ENCODE measurements at places on chromosomes 13 and 19.
A peak's percentile ranks its signal among the peaks of the same experiment; 100 is the strongest.

- DNase-seq, result no peak
These were observed 11.5 kb downstream of the MPND start for GRCh38 chr19:4354897-4355296.

DNA sequence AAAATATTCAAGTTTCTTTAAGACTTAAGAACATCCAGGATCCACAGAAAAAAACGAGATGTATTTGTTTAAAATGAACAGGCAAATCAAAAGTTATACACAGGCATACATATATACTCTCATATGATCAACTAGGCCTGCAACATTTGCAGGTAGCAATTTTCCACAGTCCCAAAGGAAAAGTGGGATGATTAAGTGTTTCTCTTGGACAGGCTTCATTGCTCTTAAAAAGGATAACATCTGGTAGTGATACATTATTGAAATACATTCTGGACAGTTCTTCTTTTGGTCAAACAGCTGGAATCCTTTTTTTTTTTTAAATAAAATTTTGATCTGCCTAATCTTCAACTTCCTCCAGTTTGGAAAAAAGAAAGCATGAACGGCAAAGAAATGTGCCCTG, 114.8 kb upstream of the TDRD3 start:
- DNase-seq, result no peak

DNA sequence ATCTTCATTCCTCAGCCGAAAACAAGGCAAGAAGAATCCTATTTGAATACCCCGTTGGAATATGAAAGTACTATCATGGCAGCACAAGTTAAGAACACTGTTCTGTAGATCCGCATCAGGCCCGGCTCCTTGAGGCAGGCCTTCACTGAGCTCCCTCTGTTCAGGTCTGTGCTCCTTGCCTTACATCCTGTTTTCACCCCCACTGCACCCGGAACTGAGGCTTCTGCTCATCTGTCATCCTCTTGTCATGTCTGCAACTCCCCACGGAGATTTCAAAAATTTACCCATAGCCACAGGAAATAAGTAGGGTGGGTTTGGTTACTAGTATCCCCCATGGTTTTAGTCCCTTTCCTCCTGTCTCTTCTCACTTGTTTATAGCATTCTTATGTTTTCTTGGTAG, 861.9 kb downstream of the GPC5 start:
- no peak for DNase-seq

GRCh38 chr13:44197791-44198770, 175.5 kb upstream of the SERP2 start:
- DNase-seq, result peak; percentile 61

- no peak for DNase-seq
These were observed 81.7 kb upstream of the ABCC4 start for GRCh38 chr13:95382916-95383315.

GRCh38 chr19:50486823-50487515, 10.3 kb upstream of the GARIN5A start:
- DNase-seq, result peak; percentile 77

GRCh38 chr19:50465986-50466705, 10.2 kb upstream of the EMC10 start:
- DNase-seq, result no peak

- DNase-seq, result no peak
These were observed 18.2 kb downstream of the SIN3B start for GRCh38 chr19:16847430-16847829.

GRCh38 chr19:14544977-14545715, 15.8 kb downstream of the TECR start:
- no peak for DNase-seq

DNA sequence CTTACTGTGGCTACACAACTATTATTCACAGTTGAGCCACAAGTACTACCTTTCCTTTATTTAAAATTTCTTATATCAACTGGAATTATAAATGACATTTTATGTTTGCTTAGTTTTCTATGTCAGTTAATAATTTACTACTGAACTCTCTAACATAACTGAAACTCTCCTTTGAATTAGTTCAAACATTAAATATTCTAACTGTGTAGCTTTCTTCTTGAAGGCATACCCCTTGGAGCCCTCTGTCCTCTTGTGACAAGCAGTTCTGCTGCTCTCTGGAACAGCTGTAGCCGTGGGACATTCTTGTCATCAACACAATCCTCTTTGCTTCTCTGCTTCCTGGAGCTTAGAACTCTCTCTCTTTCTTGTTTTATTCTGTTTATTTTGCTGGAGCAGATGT, 244.8 kb downstream of the NHLRC3 start:
- DNase-seq, result no peak

DNA sequence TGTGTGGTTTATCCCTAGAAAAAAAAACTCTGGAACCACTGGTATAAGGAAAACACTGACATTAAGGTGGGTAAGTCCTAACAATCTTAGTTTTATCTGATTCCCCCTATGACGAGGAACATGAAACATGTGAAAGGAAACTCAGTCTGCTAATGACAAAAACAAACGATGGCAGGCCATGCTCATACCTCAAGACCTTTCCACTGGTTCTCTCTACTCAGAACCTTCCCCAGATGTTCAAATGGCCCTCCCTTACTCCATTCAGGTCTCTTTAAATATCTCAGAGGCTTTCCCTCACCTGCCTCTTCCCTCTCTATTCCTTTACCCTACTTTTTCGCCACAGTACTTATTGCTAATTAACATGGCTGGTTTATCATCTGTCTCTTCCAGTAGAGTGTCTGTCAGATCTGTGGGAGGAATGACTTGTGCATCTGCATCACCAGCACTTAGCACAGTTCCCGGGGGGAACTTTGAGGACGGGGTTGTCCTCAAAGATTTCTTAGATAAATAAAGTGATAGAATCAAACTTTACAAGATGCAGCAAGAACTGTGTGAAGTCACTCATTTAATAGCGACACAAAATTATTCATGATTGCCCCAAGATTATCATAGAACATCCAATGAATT, 1.5 kb downstream of the TUBGCP3 start:
- DNase-seq, result no peak

DNA sequence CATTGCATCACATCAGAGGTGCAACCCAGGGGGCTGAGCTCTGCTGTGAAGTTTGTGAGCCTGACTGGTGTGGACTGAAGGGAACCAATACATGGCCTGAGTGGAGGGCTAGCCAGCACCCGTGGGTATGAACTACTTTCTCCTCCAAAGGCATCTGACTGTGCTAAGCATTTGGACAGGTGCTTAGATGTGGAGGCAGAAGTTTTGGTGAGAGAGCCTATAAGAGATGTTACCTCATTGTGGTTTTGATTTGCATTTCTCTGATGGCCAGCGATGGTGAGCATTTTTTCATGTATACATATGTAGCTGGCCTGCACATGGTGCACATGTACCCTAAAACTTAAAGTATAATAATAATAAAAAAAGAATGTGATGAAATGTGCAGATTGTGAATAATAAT, 46.9 kb downstream of the TEX29 start:
- no peak for DNase-seq

GRCh38 chr19:51668216-51668615, 21.6 kb upstream of the SIGLEC14 start:
- no peak for DNase-seq

- DNase-seq, result no peak
These were observed 44.3 kb downstream of the RAP2A start for GRCh38 chr13:97478247-97478646.

- DNase-seq, result no peak
These were observed 13.6 kb downstream of the HNRNPM start for GRCh38 chr19:8458380-8458779.

DNA sequence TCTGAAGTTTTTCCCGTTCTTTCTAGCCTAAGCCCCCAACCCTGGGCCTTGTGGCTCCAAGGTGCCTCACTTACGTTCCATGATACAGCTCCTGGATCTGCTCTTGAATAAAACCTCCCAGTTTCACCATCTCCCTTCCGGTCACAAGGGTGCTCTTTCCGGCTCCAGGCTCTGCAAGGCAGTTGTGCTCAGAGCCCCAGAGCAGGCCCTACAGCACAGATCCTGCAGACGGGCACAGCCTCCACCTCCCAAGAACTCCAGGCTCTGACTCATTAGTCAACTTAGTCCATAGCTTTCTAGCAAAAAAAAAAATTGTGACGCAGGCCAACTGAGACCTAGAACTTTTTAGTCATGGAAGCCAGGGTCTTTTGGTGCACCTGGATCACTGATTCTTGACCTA, 33.9 kb upstream of the SLC7A10 start:
- DNase-seq, result no peak

- DNase-seq, result no peak
These were observed 24.9 kb downstream of the MED26 start for GRCh38 chr19:16603090-16603489.

GRCh38 chr19:15869109-15869555, 28.7 kb downstream of the CYP4F2 start:
- DNase-seq, result peak; percentile 44

DNA sequence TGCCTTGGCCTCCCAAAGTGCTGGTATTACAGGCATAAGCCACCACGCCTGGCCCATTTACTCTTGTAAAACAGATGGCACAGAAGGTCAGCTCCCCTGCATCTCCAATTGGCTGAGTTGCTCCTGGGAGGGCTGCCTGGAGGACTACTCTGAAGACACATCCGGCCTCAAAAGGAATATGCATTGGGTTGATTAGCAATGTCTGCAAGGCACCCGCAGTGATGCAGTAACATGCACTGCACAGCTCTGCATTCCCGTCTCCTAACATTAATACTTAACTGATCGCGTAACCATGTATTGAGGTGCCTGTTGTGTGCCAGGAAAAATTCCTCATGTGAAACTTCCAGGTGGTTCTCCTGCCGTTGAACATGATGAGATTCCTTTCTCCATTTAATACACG, 5.0 kb downstream of the ELAVL3 start:
- no peak for DNase-seq

- no peak for DNase-seq
These were observed 14.8 kb downstream of the FUT6 start for GRCh38 chr19:5824751-5825150.
